ENCODE measurements at places on chromosomes 6 and 20. TPM values are rescaled to one million over a fixed set of nuclear protein-coding genes. Genes with fewer than 3 reads are reported as not detected.

DNA sequence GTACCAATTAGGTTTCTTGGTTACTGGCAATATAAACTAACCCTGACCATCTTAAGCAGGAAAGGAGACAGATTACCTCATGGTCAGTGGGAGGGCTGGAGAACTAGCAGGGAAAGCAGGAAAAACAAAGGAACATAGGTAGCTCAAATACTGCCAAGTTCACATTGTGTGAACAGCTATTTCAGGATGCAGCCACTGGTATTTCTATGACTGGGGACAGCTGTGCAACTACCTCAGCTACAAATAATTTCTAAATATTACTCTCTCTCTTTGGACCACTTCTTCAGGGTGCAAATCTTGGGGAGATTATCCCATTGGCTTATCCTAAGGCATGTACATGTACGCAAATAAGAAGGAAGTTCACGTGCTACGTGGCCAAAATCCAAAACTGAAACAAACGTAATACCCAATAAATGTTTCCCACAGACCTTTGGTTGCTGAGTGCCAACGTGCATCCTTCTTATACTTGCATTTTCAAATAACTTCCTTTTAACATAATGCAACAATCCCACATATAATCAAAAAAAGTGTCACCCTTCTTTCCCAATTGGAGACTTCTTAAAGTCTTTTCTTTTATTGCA is 180.9 kb downstream of the PHF3 start:
- no peak for DNase-seq

GRCh38 chr6:71468841-71469700 is 180.5 kb downstream of the OGFRL1 start:
- DNase-seq, result no peak

GRCh38 chr6:7132398-7133035 is 24.8 kb downstream of the RREB1 start:
- no peak for DNase-seq

DNA sequence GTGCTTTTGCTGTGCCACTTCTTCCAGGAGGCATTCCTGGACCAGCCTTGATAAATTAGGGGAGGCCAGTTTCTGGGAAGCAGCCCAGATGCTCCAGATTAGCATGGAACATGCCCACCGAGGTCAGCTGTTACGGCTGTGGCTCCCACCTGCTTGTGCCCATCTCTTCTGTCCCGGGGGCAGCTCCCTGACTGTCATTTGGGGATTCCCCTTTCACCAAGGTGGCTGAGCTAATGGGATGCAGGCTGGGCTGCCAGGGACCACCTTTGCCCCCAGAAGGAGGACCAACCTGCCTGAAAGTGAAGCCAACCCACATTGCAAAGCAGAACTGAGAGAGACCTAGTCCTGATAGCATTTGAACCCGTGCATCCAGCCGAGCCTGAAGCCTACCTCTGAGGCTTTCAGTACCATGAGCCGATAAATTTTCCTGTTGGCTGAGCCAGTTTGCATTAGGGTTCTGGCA is 85.3 kb downstream of the PTPN1 start:
- no peak for DNase-seq

DNA sequence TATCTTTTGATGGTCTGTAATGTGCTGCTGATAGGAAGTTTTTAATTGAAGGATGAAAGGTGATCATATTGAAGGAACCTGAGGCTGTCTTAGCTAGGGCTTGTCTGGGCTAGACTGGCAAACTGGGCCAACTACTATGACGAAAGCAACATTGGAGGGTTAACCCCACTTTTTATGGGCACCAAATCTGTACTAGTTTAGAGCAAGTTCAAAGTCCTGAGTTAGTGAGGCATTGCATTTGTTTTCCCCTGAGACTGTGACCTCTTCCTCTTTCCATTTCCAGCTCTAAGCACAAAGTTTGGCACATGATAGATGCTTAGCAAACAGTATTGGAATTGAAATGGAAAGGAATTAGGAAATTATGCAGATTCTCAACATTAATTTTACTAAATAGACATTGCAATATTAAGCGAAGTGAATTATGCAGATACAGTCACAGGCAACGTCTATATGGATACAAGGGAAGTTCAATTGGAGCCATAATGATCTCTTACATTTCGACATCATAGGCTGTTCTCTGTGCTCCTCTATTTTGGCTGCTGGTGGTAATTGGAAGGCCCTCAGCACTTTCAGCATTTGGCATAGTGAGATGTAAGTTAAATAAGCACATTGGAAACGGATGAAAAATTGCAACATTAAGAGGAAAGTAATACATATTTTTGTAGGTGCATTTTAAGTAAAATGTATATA is 22.2 kb downstream of the CEP57L1 start:
- peak; percentile 25 for DNase-seq

DNA sequence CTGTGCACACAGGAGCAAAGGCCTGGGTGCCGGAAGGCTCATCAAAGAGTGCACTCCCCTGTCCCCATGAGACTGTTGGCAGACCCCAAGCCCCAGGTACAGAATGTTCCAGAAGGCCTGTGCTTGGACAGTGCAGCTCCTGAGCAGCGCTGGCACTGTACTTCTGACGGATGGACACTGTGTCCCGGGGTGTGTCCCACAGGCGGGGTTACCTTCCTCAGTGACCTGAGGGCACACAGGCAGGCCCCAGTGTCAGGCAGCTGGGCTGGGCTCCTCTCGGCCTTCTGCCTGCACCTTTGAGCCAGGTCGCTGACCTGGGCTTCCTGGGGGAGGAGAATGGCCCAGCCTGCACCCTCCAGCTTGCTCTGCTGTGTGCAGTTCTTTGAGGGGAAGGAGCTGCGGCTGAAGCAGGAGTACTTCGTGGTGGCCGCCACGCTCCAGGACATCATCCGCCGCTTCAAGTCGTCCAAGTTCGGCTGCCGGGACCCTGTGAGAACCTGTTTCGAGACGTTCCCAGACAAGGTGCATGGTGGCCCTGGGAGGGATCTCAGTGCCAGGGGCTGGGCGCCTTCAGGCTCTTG is 30.1 kb downstream of the PYGB start:
- DNase-seq, result peak; percentile 63

DNA sequence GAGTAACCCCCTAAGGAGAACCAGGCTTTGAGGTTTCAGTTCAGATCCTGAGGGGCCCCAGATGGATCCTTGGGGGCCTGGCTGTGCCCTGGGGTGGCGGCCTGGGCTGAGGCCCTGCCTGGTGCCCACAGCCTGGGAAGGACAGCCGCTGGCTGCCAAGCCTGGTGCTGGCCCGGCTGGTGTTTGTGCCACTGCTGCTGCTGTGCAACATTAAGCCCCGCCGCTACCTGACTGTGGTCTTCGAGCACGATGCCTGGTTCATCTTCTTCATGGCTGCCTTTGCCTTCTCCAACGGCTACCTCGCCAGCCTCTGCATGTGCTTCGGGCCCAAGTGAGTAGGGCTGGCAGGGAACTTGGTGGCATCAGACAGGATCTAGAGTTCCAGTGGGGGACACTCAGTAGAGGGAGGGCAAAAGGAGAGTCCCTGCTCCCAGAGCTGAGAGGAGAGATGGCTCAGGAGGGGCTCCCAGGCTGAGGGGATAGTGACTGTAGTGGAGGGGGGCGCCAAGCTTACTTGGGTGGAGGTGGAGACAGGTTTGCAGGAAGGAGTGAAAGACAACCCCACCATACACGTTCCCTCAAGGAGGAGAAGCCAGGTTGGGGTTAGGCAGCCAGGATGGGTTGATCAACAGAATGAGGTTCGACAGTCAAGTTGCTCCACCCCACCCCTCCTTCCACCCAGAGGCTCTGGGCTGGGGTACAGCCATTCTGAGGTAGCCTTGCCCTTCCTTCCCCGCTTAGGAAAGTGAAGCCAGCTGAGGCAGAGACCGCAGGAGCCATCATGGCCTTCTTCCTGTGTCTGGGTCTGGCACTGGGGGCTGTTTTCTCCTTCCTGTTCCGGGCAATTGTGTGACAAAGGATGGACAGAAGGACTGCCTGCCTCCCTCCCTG is 9.5 kb downstream of the SLC29A1 start:
- no peak for DNase-seq

The PLEKHG1 gene
- total RNA-seq, result 35.4 TPM
